ENCODE measurements at places on chromosomes 1 and 21.

DNA sequence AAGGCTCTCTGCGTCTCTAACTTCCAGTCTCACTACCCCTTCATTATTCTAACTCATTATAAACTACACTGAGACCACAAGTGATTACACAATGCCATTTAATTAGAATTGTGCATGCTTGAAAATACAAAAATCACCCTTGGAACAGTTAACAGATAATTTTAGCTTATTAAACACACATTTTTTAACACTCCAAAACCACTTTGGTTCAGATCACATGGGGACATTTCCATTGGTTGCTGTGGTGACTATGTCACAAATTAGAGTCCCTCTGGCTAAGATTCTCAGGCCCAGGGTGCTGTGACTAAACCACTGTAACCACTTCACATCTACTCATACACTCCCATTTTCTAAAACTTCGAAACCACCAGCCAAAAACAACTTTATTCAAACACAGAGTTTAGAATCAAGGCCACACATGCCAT, 43.0 kb downstream of the JAK1 start:
- DNase-seq, result no peak

DNA sequence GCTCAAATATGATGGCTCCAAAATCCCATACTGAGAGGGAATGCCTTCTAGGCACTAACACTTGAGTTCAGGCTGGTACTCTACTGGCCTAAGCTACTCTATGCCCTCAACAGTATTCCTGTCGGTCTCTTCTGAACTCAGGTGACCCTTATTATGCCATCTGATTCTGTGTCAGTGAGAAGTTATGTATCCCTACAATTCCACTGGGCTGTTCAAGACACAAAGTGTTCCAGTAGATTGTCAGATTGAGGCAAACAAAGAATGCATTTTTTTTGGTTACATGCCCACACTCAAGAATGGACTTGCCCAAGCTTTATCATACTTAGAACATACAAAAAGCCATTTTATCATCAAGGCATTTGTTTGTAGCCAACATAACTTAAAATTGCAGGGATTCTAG, 553.8 kb upstream of the PRMT6 start:
- DNase-seq, result no peak

DNA sequence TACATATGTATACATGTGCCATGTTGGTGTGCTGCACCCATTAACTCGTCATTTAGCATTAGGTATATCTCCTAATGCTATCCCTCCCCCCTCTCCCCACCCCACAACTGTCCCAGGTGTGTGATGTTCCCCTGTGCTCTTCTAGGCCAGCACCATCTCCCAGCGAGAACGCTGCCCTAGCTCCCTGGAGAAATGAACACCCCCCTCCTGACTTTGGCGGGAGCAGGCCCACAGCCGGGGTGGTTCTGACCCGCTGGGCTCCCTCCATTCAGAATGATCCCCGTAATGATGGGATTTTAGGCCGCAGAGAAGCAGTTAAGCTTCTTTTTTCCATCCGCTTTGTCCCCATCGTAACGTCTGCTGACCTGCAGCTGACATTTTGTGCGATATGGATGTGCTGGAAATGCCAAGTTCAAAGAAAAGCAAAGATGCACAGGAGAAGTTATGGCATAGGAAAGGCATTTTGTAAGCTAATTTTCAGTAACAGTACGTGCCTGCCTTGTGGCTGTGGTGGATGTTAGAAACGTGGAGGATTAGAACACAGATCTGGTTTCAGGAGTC, 39.3 kb downstream of the ELK4 start:
- no peak for DNase-seq

- DNase-seq, result no peak
These were observed 56.9 kb upstream of the MAP1LC3C start for GRCh38 chr1:242055749-242056320.

DNA sequence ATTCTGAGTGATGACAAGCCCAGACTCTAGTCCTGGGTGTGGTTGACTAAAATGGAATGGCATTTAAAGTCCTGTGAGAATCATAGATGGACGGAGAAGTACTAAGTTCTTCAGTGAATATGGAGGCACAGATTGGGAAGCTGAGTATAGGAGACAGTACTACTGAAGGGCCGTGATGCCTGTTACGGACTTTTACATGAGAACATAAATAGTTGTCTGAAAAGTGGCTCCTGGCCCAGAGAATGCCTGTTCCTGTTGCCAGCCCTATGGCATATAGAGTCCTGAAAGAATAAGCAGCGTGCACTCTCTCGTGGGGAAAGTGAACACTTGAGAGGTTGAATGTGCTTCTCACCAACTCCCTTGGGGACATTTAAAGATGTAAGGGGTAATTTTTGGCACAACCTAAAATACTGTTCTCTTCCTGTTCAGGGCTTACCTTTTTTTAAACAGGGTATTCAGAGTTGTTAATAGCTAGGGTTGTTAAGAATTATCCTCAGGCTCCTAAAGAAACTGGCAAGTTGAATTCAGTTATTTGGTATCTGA, 20.4 kb downstream of the CCT8 start:
- DNase-seq, result no peak

GRCh38 chr1:67171978-67172377, 5.7 kb downstream of the IL23R start:
- no peak for DNase-seq

- DNase-seq, result no peak
These were observed 20.8 kb upstream of the RGS2 start for GRCh38 chr1:192787914-192788585.
